ENCODE measurements at places on chromosomes 12 and 14.
A peak's percentile ranks its signal among the peaks of the same experiment; 100 is the strongest.

DNA sequence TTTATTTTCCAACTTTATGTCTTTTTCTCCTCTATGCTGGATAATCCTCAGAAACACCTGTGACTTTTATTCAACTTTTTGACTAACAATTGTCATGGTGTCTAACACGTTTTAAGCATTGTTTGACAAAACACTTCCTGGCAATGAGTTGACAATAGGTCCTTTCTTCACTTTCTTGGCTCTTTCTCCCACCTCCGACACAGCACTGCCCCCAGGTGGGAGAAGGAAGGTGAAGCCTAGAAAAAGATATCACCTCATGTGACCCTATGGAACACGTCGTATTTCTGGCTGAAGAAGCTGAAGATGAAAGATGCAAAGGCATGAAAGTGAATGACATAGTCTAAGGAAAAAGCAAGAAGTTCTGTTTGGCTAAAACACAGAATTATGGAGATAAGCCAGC, 430.0 kb downstream of the ETNK1 start:
- peak; percentile 9 for DNase-seq

GRCh38 chr12:92385296-92385695, 239.7 kb upstream of the BTG1 start:
- DNase-seq, result no peak

DNA sequence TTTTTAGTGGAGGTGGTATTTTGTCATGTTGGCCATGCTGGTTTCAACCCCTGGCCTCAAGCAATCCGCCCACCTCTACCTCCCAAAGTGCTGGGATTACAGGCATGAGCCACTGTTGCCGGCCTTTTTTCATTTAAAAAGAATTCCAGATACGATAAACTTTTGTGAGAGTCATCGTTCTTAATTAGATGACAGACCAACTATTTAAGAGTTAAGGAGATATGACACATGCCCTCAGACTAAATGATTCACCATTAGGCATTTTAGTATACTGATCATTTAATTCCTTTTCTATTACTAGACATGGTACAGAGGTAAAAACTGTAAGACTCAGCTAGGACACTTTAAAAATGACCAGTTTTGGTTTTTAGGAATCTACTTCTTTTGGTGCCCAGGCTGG, 2.4 kb downstream of the ANKRD13A start:
- DNase-seq, result no peak

- no peak for DNase-seq
Measured at GRCh38 chr12:68699486-68699885, 12.7 kb downstream of the NUP107 start.

DNA sequence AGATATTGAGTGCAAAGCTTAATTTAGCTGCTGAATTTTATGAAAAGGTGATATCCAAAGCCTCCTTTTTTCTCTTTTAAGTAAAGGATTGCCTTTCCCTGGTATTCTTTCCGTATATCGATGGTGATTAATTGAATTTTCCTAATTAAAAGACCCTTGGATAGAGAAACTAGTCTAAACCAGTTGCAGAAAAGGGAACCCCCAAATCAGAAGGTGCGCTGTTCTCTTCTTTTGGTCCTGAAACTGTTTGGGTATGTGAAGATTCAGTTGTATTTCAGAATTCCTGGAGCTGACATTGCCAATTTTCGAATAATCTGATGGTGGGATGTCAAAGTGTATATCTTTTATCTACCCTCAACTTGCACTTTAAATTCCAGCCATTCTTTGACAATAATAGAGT, 1.9 kb downstream of the GPHN start:
- no peak for DNase-seq

- DNase-seq, result peak; percentile 85
Measured at GRCh38 chr12:48105321-48105866, 485 bp downstream of the SENP1 start.

All from NCI-H1417 (cell line).